SW480 (cell line): ENCODE measurements at places on chromosomes 1 and 21.
A peak's percentile ranks its signal among the peaks of the same experiment; 100 is the strongest.

DNA sequence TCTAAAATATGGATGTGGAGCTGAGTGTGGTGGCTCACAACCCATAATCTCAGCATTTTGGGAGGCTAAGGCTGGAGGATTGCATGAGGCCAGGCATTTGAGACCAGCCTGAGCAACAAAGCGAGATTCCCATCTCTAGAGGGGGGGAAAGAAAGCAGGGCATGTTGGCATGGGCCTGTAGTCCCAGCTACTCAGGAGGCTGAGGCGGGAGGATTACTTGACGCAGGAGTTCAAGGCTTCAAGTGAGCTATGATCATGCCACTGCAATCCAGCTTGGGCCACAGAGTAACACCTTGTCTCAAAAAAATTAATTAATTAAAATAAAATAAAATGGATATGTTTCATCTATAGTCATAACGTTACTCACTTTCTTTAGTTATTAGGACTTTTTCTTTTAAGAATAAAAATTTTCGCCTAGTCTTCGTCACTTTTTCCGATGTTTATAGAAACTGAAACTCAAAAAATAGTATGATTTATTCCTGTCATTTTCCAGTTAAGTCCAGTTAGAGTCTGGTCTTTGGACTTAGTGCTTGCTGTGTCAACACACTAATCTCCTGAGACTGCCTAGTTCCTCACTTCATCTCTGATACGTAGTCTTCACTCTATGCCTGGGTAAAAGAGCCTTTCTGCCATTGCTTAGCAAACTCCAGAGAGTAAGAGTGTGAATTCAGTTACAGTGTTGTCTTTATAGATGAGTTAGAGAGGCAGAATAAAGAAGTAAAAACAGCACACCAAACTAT is 28.0 kb downstream of the IARS2 start:
- no peak for DNase-seq

GRCh38 chr1:227388214-227389168 is 70.2 kb upstream of the CDC42BPA start:
- DNase-seq, result peak; percentile 9

- no peak for DNase-seq
These were observed 93.0 kb downstream of the MTR start for GRCh38 chr1:236888126-236888525.

DNA sequence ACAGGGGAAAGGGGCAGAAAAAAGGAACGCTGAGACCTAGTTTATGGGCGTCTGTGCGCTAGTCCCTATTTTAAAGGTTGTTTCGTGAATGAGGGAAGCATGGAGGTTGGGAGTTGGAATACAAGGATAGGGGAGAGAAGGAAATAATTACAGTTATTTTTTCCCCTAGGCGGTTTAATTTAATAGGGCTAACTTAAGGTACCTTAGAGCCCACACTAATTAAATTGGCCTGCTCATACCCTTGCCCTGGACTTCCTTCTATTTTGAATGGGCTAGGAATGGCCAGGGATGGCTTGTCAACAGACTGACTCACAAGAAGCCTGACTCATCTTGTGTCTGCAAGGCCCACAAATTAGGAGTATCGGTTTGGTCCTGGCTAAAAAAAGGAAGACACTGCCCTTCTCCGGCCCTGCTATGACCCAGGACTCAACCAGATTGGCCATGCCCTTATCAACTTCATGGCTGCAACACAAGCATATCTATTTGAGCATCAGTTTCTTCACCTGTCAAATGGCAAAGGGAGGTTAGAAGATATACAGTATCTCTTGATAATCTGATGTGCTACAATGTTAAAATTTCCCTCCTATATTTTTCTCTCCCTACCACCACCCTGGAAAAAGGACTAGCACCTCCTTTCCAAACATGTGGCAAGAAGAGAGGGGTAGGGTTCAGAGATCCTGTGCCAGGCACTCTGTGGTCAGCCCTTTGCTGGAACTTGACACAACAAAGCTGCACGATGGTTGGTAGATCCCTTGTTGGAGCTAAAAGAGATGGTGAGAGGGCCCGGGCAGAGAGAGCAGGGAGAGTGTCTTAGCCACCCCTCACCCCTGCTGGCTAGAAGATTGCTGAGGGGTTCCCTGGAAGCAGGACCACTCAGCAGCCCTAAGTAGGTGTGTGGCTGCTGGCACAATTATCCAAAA is 2.2 kb upstream of the SSBP3 start:
- peak; percentile 33 for DNase-seq

GRCh38 chr21:36454093-36454531 is 25.8 kb downstream of the CLDN14 start:
- DNase-seq, result no peak

GRCh38 chr21:35294231-35294898 is 245.3 kb upstream of the RUNX1 start:
- peak; percentile 100 for DNase-seq

DNA sequence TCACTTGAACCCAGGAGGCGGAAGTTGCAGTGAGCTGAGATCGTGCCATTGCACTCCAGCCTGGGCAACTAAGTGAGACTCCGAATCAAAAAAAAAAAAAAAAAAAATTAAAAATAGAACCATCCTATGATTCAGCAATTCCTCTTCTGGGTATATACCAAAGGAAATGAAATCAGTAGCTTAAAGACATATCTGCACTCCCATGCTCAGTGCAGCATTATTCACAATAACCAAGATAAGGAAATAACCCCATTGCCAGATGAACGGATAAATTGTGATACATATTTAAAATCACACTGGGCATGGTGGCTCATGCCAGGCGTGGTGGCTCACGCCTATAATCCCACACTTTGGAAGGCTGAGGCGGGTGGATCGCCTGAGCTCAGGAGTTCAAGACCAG is 23.8 kb downstream of the ALDH9A1 start:
- DNase-seq, result no peak

- DNase-seq, result no peak
These were observed 36.6 kb downstream of the SORT1 start for GRCh38 chr1:109361069-109361468.

- DNase-seq, result no peak
These were observed 115.9 kb downstream of the HIVEP3 start for GRCh38 chr1:41802532-41803501.

GRCh38 chr1:67053535-67053784 is 488 bp downstream of the SLC35D1 start:
- no peak for DNase-seq

DNA sequence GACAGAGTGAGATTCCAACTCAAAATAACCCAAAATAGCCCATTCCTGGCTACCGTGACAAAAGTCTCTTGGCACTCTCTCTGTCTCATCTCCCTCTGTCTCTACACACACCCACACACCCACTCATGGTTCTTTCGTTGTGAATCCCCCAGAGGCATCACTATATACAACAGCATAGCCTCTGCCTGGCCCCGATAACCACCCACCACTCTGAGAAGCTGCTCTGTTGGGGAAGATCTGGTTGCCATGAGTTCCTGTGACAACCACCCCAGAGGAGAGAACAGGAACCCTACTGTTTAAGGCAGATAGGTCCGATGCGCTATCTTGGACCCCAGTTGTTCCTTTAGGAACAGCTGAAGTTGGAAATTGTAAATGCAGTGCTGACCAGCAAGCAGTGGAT is 70.4 kb upstream of the LYST start:
- no peak for DNase-seq

DNA sequence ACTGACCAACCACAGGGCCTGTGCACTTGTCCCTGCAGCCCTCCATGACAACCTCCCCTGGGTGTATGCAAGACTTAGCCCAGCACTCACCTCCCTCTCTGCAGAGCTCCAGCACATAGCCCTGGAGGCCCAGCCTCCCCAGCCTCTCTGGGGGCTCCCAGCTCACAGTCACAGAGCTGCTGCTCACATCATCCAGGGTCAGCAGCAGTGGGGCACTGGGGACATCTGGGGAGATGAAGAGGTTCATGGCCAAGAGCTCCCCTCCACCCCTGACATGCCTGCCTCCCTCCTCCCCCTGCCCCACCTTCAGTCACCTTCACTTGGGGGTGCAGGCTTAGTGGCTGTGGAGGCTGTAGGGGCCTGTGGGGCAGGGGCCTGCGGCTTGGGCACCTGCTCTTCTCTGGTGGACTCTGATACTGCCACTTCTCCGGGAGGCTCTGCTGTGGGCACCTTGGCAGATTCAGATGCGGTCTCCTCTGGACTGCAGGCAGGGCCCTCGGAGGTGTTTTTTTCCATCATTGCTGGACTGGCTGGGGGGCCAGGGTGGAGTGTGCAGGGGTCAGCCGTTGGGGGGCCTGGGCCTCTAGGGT is at the start of gene MYBPH:
Gene MYBPH, minus strand, starts transcription at position 590 of the 590 bp plus-strand sequence. Its CDS starts 71 bp downstream, at position 519.
- no peak for DNase-seq

DNA sequence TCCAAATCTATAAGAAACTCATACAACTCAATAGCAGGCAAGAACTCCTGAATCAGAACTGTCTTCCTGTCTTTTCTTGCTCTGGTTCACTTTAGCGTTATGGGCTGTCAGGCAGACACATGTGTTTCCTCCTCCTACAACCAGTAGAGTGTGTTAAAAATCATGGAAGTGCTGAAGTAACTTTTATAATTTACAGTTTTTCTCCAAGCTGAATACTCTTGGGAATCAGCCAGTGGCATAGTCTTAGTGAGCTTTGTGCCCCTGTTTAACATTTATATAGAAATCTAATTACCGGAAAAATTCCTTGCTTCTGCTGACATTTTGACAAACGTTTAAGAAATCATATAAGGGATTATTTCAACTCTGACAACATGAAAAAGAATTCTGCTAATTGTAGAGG is 113.1 kb upstream of the RGS18 start:
- no peak for DNase-seq

DNA sequence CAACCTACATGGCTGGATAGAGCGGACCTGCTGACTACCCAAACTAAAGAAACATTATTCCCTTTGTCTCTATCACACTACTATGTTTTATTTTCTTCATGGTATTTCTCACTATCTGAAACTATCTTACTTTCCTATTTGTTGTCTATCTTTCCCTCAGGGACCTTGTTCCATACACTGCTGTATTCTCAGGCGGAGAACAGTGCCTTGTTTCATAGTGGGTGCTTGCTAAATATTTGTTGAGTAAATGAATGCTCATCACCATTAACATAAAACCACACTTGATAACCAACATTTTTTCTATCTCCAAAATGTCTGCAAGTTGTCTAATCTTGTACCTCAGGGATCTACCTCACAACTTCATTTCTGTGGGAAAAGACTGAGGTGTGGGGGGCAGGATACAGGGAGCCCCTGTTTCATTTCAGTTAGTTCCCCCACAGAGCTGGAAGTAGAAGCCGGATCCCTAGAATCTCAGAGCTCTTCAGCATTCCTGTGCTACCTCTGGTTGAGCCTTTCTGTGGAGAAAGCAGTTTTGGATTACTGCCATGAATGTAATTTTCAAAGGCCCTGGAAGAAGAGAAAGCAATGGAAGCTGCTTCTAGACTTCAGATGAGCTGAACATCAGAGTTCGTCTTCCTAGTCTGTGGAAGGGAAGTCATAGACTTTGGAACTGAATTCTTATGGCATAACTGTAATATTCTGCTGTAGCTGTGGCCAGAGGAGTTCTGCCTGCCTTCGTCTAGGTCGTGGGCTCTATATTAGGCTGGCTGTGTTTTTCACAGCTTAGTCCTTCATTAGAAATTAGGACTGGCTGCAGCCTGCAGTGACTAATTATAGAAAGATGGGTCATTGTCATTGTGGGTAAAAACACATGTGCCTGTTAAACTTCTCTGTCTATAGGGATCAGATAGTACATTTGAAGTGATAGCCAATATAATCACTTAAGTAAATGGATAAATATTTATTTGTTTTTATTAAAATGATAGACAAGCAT is 293.2 kb upstream of the SGIP1 start:
- no peak for DNase-seq

GRCh38 chr1:12450090-12450755 is 167.8 kb downstream of the DHRS3 start:
- DNase-seq, result no peak

DNA sequence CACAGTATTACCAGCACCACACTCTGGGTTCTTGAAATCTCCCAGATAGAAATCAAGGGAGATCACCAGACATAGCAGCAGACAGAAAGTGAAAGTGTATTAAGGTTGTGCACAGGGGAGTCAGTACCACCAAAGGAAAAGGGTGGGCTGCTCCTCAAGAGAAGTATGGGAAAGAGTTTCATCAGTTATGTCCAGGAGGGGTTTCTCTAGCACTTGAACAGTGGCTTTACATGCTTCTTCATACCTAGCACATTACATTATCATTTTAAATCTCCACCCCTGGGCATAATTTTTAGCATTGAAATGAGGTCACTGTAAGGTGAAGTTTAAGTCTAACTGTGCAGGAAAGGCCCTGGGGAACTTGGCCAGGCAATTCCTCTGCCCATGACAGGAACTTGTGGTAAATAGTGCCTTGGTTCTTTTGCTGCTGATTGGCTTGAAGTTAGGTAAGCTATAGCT is 601.0 kb downstream of the NUF2 start:
- DNase-seq, result no peak

DNA sequence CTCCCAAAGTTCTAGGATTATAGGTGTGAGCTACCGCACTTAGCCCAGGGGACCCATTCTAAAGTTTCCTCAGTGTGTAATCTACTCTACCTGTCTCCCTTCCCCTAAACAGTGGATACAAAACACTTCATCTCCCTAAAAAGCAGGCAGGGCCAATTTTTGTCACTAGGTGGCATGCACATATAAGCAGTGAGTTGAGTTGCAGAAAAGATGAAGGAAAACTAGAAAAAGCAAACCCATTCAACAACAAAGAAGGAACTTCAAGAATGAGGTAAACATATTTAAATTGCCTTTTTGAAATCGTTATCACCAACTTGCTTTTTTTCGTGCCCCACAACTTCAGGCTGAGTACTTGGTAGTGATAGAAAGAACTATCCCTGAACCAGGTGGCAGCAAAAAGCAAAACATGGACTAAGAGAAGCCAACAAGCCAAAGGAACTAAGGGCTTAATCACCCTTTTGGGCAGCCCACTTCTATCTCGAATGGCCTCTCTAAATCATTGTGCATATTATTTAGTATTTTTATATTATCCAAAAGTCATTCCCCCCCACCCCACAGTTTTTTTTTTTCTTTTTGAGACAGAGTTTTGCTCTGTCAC is 19.7 kb upstream of the ALDH9A1 start:
- DNase-seq, result peak; percentile 55
